Stimulated activated CD8-positive, alpha-beta memory T cell treated with anti-CD3 and anti-CD28 coated beads, Interleukin-2, amount 100 ng/mL, for 48 hours (primary cell): ENCODE measurements at places on chromosomes 2 and 18.

DNA sequence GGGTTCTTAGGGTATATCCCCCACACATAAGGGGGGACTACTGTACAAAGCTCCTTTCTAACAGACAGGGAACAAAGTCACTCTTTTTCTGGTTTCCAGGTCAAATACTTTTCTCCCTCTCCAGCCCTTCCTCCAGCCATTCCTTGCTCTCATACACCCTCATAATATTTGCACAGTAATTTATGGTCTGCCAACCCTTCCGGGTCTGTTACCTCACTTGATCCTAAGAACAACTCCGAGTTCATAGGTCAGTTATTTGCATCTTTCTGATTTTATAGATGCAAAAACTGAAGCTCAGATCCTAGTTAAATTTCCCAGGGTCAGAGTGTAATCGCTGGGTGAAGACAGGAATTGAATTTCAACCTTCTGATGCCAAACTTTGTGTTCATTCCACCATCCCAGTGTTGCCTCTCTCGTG, 14.8 kb upstream of the MATN3 start:
- DNase-seq, result no peak

- DNase-seq, result no peak
These were observed 421 bp upstream of the FAM171B start for GRCh38 chr2:186693446-186693832.

DNA sequence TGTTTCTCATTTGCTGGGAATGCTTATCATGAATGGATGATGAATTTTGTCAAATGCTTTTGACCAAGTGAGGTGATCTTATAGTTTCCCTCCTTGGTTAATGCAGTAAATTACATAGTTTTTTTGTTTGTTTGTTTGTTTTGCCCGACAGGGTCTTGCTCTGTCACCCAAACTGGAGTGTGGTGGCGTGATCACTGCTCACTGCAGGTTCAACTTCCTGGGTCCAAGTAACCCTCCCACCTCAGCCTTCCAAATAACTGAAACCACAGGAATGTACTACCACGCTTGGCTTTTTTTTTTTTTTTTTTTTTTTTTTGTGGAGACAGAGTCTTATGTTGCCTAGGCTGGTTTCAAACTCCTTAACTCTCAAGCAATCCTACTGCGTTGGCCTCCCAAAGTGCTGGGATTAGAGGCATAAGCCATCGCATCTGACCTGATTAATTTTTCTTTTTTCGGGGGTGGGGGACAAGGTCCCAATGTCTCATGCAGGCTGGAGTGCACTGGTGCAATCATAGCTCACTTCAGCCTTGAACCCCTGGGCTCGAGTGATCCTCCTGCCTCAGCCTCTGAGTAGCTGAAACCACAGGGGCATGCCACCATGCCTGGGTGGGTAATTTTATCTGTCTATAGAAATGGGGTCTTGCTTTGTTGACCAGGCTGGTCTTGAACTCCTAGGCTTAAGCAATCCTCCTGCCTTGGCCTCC, 48.6 kb downstream of the SMAD2 start:
- DNase-seq, result no peak

DNA sequence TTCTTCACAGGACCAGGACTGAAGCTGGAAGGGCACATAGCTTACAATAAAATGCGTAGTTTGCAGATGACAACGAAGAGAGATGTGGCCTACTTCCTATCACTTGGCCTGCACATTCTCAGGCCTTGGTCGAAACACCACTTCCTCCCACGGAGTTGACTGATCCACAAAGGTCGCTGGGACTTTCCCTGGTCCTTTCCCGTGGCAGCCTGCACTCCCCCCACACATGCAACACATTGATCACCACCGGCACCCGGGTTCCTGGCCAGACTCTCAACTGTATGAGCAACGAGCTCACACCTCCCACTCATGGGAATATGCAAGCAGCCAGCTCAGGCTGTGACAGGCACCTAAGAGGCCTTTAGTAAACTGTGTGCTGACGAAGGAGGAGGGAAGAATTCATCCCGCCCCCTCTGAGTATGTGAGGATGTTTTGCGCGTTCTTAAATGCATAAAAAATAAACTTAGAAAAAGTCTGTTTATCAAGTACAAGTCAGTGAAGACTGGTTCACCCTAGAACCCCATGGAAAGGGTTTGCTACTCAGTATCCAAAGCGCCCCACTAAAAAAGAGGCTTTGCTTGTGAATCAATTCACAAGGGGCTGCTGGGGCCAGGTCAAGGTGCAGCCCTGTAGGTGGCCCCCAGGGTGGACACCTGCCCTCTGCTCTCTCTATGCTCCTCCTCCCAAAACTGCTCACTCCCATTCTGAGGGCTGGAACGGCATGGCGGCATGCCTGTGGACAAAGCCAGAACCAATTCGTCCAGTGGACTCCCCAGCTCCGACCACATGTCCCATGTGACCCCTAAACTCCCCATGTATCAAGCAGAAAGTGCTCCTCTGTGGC, 154.3 kb downstream of the EIPR1 start:
- DNase-seq, result peak; percentile 78
